Panc1 (cell line): ENCODE measurements at places on chromosomes 2 and 18. TPM values are rescaled to one million over a fixed set of nuclear protein-coding genes. Genes with fewer than 3 reads are reported as not detected.

DNA sequence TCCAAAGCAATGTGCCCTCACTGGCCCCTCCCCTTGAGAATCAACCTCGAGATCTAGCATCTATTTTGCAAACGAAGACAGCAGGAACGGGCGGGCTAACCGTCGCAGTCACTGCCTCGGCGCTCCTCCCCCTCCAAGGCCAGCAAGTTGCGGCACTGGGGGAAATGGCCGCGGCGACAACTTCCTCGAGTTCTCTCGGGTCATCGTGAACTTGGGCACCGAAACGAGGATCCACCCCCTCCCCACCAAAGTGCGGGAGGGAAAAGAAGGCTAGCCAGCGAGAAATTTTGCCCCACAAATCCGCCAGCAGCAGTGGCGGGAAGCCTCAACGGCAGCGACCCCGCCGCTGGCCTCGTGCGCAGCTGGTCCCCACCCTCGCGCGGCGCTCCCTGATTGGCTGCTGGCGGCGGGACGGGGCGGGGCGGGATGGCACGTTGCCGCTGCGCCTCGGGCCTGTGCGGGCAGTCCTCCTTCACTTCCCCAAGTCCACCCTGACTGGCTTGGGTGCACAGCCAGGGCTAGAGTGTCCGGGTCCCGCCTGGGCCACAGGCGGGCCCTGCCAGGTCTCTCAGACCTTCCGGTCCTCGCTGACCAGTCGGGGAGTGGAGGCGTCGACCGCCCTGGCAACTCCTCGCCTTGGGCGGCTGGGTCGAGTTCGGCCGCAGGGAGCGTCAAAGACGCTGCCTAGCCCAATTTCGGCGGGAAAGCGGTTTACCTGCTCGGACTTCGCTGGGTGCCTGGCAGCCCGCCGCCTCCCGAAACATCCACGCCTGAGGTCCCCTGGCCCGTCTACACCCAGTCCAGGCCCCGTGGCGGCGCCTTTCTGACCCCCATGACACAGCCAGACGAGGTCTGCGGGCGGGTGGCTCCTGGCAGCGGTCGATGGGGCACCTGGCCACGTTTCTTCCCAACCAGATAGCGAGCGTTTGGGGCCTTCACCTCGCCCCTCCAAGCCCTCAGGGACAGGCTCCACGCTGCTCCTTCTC is at the start of gene BOLL:
BOLL (minus strand) TSS at position 364 of the 986 bp plus-strand sequence. CDS start 3,469 bp downstream, outside the sequence.
- no peak for DNase-seq

DNA sequence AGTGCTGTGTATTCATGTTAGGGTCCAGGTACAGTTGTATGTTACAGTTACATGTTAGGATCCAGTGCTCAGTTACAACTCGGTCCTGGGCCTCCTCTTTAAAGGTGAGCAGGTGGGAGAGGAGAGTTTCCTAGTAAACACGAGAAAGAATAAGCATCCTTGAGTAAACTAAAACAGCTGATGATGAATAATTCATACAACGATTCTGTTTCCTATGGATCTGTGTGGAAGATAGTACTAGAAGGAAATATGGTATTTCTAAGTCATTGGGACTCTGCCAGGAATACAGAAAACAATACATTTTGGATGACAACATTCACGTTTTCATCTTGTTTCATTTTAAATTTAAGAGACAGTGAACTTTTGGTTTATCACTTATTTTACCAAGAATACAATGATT is 29.5 kb downstream of the SNTG2 start:
- DNase-seq = no peak

MATN3 gene
- 3.5 TPM for total RNA-seq

DNA sequence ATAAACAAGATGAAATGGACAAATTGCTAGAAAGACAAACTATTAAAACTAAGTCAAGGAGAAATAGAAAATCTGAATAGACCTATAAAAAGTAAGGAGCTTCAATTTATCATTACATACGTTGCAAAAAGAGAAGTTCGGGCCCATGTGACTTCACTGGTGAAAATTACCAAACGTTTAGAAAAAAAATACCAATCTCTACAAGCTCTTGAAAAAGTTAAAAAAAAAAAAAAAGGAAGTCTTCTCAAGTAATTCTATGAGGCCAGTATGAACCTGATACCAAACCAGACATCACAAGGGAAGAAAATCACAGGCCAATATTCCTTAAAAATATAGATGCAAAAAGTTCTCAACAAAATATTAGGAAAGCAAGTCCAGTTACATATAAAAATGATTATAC is 20.2 kb upstream of the ACVR2A start:
- DNase-seq = no peak

MAP3K19 gene
- not detected for total RNA-seq
